T-helper 2 cell treated with Interferon-gamma antibody and Interleukin-4, amounts not matched to agents 5 μg/mL and 100 μg/mL, for 36 hours (primary cell): ENCODE measurements at places on chromosomes 16 and 17.

GRCh38 chr17:58277802-58278595 lies 2.7 kb downstream of the MPO start:
- no peak for DNase-seq

- no peak for DNase-seq
Measured at GRCh38 chr17:38448208-38448771, 20.0 kb downstream of the ARHGAP23 start.

DNA sequence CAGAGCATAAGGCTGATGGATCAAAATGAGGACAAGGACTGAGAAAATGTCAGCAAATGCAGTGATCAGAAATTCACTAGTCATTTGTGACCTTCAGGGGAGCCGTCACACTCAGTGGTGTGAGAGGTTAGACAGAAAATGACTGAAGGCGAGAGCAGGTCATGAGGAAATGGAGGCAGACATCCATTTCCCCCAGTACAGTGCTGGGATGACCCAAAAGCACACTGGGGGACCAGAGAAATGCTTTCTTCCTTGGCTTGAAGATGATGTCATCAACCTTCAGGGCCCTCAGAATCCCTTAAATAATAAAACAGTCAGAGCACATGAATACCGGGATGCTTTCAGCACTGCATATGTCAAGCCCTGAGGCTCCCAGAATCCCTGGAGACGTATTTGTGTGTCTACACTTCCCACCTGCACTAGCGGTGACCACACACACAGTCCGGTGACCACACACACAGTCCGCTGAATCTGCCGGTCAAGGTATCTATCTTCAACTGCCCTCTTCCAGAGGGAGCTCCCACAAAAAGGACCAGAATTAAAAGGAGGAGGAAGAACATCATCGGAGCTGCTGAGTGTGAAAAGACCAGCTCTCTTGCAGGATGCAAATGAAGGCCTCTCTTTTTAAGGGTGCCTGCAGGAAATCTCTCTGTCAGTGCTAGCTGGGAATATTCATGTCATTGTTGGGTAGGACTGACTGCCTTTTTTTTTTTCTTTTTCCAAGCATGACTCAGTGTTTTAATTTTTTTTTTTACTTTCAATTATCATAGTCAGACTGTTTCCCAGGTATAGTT lies 8.2 kb downstream of the UBE2O start:
- no peak for DNase-seq

- DNase-seq = no peak
Measured at GRCh38 chr16:53893731-53894435, 189.9 kb downstream of the FTO start.

- DNase-seq = peak; percentile 54
Measured at GRCh38 chr17:72592242-72592966, 471.6 kb downstream of the SOX9 start.

DNA sequence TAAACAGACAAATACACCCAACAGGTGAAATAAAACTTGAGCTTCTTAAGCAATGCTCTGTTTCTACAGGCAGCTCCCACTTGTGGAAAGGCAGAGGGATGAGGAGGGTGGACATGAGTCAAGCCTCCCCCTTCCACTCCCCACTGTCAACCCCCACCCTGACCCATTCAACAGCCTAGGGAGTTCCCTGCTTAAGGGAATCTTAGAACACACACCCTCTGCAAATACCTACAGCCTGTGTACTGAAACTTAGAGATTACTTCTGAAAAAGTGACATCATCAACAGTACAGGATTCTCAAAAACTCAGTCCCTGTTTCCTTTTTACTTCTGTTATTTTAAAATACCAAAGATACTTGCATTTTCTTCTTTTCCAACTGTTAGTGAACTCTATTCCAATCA lies 345.4 kb downstream of the SOX9 start:
- no peak for DNase-seq

- DNase-seq = no peak
Measured at GRCh38 chr16:81532491-81533174, 88.0 kb downstream of the CMIP start.

GRCh38 chr16:29663016-29663806 lies at the start of gene SPN:
SPN (plus strand) TSS chr16:29663247; CDS start chr16:29663729, 482 bp downstream.
- peak; percentile 67 for DNase-seq

GRCh38 chr16:10763456-10763855 lies 19.8 kb downstream of the NUBP1 start:
- DNase-seq = no peak

DNA sequence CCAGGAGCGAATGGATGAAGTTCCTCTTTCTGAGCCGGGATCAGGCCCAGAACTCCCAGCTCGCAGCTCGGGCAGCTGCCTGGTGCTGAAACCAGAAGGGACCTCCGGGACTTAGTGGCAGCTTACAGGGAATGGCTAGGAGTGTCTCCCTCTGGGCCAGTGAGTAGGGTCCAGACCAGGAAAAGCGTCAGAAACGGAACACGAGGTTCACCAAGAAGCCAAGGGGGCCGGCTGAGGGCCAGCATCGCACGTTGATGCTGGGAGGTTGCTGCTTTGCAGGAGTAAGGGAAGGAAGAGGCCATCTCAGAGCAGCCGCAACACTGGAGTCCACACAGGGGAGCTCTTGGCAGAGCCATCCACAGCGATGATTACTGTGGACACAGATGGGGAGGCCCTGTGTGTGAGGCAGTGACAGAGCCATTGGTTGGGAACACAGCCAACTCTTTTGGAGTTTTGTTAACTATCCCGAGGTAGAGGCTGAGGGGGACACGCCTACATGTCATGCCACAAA lies 74.0 kb upstream of the CREBBP start:
- no peak for DNase-seq

GRCh38 chr17:3510090-3510489 lies 34.3 kb downstream of the ASPA start:
- no peak for DNase-seq

DNA sequence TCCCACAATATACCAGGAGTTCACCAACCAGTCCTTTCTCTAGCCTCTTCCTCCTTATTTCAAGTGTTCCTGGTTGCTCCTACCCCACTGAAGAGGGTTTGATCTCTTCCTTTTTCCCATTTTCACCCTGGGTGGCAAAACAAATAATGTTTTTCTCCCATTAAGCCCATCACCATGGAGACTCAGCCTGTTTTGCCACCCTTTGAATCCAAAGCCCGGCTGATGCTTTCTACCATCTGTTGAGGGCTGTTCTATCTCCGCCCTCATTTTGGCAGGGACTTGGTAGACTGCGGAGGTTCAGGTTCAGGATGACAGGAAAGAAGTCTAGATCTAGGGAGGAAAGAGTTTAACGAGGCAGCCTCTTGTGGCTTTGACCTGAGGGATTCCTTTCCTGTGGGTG lies 2.6 kb downstream of the DNAH2 start:
- no peak for DNase-seq

DNA sequence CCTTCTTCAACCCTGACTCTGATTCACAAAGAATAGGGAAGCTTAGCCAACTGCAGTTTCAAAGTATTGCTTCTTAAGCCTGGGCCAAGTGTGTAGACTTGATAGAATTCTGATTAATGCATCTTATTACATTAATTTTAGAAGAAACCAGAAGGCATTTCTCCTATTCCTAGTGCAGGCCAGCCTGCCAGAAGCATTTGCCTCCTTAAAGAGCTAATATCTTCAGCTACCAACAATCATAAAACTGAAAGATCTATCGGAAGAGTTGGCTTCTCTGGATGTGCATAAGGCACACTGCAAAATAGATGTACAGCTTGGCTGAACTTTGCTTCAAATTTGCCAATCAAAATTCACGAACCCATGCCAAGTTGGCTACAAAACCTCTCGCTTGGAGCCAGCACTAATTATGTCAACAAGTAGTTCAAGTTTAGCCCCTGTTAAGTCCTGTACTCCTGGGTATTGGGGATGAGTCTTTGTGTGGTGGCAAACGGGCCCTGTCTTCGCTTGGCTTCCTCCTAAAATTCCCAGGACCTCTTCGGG lies 717.8 kb downstream of the WWOX start:
- DNase-seq = no peak

- no peak for DNase-seq
Measured at GRCh38 chr17:6179017-6179416, 108.8 kb downstream of the WSCD1 start.

DNA sequence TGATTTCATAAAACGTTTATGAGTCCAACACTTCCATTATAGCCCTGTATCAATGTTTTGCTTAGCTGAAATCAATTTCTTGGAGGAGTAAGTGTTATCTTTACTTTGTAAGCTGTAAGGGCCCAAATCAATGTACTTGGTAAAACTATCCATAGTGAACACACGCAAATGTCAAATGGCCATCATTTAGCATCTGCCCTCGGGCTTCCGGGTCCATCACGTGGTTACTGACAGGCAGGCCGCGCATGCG lies 687 bp upstream of the NARF start:
- no peak for DNase-seq

- DNase-seq = no peak
Measured at GRCh38 chr17:33633446-33633845, 340.4 kb upstream of the ASIC2 start.

DNA sequence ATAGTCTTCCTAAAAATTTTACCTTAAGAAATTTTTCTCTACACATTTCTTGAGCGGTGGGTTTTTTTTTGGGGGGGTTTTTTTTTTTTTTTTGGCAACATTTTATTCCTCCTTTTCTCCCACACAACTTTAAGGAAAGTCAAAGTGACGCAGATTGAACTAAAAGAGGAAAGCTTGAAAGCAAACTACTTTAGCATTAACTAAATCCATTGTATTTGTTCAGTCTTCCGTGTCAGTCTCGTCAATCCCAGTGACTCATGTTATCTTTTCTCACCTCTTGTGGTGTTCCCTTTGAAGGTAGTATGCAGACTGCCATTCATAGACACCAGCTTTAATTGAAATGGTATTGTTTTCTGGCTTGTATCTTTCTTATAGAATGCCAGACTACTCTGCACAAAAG lies 39.3 kb downstream of the TADA2A start:
- no peak for DNase-seq

GRCh38 chr16:68921637-68922036 lies 78.3 kb downstream of the TANGO6 start:
- DNase-seq = no peak

GRCh38 chr16:71966932-71967331 lies 33.3 kb downstream of the PKD1L3 start:
- no peak for DNase-seq

DNA sequence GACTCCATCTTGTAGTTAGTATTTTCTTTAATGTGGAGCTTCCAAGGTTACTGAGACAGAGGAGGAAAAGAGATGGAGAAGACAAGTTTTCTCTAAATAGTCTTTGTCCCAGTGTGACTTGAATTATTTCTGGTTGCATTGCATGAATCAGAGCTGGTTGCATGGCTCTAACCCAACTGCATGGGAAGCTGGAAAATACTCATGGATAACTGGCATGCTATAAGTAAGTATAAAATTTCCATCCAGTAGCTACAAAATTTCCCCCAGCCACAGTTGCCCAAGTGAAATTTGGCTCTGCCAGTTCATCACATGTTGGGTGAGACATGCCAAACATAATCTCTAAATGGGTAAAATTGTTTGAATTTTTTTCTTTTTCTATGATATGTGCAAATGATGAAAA lies 1161.5 kb downstream of the CDH11 start:
- no peak for DNase-seq

GRCh38 chr17:73865831-73866230 lies 221.6 kb upstream of the SDK2 start:
- DNase-seq = no peak

GRCh38 chr17:10089196-10089804 lies 109.1 kb downstream of the GAS7 start:
- DNase-seq = no peak

DNA sequence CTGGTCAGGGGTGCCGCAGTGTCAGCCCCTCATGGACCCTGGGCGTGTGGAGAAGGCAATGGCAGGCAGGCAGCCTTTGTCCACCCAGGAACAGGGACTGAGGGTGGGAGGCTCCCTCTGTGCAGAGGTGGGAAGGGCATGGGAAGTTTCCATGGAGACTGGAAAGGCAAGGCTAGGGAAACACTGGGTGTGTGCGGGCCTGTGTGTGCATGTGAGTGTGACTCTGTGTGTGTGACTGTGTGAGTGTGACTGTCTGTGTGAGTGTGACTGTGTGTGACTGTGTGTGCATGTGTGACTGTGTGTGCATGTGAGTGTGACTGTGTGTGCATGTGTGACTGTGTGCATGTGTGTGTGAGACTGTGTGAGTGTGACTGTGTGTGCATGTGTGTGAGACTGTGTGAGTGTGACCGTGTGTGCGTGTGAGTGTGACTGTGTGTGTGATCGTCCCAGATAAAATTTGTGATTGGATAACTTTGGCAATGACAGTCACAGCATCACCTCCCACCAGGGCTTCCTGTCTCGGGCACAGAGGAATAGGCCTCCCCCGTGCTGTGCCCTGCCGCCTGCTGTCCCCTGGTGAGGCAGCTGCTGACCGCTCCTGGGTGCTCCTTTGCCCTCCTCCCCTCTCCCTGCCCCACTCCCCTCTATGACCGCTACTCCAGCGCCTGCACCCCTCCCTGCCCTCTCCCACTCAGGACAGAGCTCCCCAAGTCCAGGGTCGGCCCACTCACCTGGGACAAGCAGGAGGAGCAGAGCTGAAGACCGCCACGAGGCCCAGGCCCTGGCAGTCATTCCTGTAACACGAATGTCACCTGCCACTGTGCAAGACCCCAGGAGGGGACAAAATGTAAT lies 698 bp downstream of the CD300C start:
- no peak for DNase-seq

DNA sequence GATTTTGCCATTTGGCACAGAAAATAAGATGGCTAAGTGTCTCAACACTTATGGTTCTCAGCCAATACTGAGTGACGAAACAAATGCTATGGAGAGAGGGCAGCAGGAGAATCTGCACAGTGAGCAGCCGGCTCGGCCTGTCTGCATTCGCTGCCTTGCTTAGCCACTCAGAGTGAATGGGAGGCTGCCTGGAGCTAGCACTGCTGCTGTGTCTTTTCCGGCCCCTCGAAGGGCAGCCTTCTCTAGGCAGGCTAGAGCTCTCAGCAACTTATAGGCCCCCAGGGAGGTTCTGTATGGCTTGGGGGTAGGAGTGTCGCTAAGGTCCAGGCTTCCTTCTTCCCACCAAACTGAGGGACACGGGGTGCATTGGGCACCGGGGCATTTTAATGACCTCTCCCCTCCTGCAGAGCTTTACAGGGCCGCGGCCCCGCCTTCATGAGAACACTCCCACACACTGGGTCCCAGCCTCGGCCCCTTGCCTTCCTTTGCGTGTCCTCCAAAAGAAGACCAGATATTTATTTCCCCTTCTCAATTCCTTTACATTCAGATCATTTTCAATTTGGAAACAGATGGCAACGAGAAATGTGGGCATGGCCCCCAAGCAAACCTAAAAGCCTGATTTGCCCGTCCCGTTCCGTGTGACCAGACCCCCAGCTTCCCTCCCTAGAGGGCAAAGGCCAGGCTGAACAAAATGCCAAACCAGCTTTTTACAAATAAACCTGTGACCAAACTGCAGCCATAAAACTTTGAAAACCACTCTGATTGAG lies 670.9 kb downstream of the TOX3 start:
- DNase-seq = no peak

- no peak for DNase-seq
Measured at GRCh38 chr16:31010585-31011325, at the start of gene STX1B. STX1B (minus strand) TSS chr16:31010638; CDS start chr16:31010396, 242 bp downstream.
